ENCODE measurements at places on chromosomes 1 and 21. TPM values are rescaled to one million over a fixed set of nuclear protein-coding genes. Genes with fewer than 3 reads are reported as not detected.

DNA sequence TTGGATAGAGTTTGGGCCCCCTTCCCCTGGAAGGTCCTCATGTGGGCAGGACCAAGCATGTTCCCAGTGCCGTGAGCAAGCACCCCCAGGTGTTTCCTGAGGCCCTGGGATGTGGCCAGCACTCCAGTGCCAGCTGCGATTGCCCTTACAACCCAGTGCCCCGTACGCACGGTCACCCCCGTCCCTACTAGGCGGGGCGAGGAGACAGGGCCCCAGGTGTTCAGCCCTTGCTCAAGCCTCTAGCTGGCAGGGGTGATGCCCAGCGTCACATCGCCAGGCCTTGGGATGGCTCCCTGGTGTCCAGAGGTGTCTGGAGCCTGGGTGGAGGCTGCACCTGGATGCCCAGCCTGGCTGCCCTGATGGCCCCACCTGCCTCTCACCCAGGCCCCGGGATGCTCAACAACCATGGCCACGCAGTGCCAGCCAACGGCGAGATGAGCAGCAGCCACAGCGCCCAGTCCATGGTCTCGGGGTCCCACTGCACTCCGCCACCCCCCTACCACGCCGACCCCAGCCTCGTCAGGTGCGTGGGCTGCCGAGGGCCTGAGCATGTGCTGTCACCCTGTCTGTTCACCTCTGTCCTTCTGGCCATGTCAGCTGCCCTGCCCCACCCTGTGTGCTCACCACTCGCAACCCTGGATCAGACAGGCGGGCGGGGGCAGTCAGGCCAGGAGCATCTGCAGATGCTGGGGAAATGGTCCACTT is 21.6 kb upstream of the CCDC27 start:
- DNase-seq: no peak

- peak; percentile 83 for DNase-seq
Observed at GRCh38 chr1:51636764-51637522, 20.1 kb downstream of the OSBPL9 start.

- no peak for DNase-seq
Observed at GRCh38 chr1:210677533-210677932, 348.8 kb downstream of the HHAT start.

- DNase-seq: no peak
Observed at GRCh38 chr1:66349242-66349641, 184.7 kb upstream of the SGIP1 start.

DNA sequence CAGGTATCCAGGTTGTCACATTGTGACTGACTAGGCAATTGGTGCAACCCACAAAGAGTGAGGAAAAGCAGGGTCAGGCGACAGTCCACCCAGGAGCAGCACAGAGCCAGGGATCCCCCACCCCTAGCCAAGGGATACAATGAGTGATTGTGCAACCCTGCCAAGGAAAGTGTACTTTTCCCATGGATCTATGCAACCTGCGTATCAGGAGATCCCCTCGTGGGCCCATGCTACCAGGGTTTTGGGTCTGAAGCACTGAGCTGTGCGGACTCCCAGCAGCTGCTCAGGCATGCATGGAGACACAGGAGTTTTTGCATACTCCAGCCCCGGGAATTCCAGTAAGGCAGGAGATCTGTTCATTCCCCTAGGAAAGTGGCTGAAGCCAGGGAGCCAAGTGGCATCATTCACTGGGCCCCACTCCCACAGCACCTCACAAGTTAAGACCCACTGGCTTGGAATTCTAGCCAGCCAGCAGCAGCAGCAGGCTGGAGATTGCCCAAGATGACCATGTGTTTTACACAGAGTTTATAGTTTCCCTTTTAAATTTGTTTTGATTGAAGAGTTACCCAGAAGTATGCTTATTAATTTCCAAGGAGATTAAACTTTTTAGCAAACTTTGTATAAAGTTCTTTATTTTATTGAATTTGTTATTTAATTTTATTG is 136.0 kb downstream of the LTN1 start:
- DNase-seq: no peak

- no peak for DNase-seq
Observed at GRCh38 chr1:33753087-33753856, 110.6 kb upstream of the HMGB4 start.

The SMIM1 gene
- 1.0 TPM for polyA plus RNA-seq
